Activated CD4-positive, alpha-beta T cell treated with anti-CD3 and anti-CD28 coated beads, Interleukin-2, amount 50 U/mL, for 24 hours (primary cell): ENCODE measurements at places on chromosomes 6 and 20.

- no peak for DNase-seq
Measured at GRCh38 chr20:62678553-62678952, 30.1 kb upstream of the NTSR1 start.

- no peak for DNase-seq
Measured at GRCh38 chr6:19013026-19013705, 626.0 kb downstream of the RNF144B start.

DNA sequence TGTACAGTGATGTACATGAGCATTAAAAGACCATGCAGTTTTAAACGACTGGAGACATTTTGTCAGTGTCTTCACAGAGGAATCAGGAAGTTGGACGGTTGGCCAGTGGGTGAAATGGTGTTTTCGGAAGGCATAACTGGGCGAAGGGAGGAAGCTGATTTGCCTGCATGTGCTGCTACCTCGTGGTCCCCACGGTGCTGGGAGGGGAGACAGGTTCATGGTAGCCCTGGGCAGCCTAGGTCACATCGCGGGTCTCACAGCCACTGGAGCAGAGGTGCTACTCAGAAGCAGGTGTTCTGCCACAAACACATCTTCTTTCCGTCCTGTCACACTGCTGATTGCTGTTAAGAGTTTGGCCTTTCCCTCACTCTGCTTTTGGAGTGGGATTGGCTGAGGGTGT lies 35.2 kb downstream of the HIVEP1 start:
- no peak for DNase-seq

DNA sequence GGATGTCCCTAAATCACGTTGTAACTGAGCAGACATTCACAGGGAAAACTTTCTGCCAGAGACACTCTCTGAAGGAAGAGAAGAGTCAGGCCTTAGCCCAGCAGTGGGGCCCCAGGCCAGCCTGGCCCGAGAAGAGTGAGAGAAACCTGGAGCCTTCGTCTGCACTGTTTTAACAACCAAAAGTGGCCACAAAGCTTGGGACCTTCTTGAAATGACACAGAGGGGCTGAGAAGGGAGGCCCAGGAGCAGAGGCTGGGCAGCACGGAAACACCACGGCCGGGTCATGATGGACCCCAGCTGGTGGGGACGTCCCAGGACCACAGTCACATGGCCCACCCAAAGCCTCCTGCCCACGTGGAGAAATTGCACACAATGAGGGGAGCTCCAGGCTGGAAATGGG lies 126.8 kb upstream of the THBS2 start:
- DNase-seq: no peak

DNA sequence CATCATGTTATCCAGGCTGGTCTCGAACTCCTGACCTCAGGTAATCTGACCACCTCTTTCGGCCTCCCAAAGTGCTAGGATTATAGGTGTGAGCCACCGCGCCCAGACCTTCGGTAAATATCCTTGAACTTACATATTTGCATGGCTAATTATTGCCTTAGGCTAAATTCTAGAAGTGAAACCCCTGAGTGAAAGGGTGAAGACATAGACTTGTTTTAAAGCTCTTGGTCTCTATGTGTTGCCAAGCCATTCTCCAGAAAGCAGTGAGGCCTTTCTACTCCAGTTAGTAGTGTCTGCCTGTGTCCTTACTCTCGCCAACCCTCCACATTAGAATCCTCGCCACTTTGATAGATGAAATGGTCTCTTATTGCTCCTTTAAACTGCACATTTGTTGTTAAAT lies 2.6 kb upstream of the NOTCH4 start:
- no peak for DNase-seq

DNA sequence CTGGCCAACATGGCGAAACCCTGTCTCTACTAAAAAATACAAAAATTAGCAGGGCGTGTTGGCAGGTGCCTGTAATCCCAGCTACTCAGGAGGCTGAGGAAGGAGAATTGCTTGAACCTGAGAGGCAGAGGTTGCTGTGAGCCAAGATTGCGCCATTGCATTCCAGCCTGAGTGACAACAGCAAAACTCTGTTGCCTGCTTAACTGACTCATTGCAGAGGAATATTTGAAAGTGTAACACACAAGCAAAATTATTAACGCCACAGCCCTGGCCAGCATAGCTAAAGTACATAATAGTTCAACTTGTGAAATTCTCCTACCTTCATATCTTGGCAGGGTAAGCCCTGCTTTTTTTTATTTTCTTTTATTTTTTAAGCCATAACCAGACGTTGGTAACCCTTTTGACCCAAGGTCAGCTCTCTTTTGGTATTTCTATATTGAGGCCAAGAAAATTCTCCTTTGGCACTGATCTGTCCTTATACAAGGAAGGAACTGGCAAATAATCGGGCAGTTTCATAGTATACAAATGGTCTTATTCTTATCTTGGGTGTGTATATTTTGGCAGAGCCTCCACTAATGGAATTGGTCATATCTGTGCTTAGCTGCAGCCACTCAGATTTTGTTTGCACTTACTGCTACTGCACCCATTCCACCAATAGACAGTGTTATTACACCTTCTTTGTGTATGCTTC lies 4.0 kb upstream of the ADGRF5 start:
- DNase-seq: no peak

- DNase-seq: peak; percentile 12
Measured at GRCh38 chr6:143449714-143450452, 612 bp downstream of the ADAT2 start.

DNA sequence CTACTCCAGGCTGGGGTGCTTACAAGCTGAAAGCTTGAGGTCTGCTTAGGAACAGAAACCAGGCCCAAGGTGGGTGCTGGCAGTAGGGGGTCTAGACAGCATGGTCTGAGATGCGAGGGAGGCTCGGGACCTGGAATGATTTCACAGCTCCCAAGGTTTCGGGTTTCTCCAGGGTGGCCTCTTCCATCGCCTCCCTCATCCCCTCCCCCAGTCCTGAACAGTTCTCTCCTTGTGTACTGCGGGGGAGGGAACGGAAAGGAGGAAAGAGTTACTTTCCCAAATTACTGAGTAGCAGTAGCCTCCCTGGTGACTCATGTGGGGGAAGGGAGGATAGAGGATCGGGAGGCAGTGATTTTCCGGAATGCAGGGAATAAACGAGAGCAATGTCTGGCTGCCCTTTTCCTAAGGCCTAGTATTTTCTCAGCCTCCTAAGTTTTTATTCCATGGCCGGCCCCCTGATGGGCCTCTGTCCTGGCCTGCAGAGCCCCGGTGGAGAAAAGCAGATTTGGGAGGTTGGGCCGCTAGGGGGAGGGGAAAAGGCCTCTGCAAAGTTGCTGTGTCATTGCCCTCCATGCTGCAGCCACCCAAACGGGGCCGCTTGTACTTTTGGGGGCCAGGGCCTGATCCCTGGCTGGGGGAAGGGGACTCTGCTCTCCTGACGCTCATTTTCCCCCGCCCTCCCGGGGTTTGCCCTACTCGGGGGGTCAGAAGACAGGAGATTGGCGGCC lies 1.5 kb downstream of the BRD2 start:
- no peak for DNase-seq

DNA sequence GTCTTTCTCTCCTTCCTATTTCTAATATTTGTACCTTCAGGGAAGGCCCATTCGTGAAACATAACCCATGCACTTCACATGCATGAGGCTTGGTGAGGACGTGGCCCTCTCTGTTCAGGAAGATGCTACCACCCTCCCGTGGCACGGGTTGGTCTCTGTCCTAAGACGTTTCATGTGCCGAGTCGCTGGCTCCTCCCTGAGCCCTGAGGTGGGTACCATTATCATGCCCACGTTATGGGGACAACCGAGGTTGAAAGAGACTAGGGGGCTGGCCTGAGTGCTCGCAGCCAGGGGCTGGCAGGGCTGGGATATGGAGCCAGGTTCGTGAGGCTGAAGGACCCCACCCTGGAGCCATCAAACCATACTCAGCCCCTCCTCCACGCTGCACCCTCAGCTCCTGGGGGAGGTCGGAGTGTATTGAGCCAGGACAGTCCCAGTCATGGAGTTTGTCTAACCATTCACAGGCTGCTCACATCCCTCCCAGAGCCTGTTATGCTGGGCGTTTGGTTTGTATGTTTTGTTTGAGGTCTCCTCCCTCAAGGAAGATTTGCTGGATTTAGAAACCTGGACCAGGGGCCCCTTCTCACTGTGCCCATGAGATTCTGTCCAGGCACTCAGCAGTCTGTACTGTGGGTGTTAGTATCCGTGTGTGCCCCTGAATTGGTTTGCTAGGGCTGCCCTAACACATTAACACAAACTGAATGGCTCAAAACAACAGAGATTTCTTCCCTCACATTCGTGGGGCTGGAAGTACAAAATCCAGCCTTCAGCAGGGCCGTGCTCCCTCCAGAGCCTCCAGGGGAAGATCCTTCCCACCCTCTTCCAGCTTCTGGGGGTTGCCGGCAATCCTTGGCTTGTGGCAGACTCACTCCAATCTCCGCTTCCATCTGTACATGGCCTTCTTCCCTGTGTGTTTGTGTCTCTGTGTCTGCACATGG lies 88.3 kb downstream of the ANKRD60 start:
- no peak for DNase-seq

DNA sequence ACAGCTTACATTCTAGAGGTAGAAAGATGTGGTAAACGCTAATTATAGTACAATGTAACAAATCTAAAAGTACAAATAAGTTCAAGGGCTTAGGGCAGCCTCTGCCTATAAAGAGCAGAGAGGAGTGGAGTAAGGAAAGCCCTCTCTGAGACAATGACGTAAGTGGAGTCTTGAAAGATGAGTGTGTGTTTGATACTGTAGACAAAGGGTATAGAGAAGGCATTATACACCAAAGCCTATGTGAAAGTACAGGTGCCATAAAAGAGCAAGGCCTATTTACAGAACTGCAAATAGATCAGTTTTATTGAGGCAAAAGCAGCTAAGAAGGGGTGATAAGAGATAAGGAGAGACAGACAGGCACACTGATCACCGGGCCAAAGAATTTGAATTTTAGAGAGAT lies 10.9 kb downstream of the GOPC start:
- DNase-seq: no peak

GRCh38 chr6:28791002-28791383 lies 132.8 kb downstream of the TRIM27 start:
- DNase-seq: no peak

DNA sequence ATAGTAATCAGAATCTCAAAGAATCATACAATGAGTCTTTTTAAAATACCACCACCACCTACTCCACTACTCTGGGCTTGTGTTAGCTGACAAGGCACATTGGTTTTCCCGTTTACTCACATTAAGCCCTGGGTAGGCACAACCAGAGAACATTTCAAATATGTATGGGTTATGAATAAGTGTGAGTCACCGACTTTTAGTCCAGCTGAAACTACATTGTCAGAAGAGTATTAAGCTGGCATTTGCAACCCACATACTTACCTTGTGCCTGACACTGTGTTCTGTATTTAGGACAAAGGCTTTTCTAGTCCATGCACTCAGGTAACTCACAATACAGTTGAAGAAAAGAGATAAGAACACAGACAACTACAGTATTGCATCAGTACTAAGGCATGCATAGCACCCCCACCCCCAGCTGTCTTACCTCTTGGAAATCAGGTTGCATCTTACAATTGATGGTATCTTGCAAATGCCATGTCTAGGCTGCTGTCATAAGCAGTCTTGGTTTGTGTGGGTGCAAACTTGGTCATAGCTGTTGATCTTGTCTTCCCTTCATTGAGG lies 40.3 kb upstream of the AHI1 start:
- no peak for DNase-seq

DNA sequence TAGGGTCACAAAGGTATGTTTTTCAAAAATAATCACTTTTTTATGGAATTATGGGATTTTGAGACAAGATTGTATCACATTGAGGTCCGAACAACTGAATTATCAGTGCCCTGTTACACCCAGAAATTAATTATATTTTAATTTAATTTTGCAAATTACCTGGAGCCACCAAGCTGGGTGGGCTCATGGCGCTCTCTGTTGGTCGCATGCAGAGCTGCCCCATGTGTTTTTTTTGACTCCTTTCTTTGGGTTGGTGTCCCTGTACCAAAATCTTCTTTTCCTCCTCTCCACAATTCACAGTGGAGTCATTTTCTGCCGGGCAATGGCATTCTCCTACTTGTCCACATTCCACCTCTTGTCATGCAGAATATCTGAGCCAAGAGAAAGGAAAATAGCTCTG lies 38.9 kb upstream of the FRMD1 start:
- no peak for DNase-seq

DNA sequence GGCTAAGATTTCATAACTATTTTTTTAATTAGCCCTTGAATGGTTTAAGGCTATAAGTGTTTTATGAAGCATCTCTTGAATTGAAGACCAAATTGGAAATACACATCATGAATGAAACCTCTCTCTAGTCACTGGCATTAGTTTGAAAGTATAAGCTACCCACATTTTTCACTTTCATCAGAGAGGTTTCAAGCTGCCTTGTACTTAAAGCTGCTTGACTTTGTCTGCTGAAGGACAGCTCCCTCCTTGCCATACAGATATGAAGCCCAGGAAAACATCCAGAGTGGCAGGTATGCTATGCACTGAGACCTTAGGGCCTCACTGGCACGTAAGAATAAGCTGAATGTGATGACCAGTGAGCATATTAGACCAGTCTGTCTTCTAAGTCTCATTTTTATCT lies 62.7 kb downstream of the ELOVL2 start:
- DNase-seq: no peak

DNA sequence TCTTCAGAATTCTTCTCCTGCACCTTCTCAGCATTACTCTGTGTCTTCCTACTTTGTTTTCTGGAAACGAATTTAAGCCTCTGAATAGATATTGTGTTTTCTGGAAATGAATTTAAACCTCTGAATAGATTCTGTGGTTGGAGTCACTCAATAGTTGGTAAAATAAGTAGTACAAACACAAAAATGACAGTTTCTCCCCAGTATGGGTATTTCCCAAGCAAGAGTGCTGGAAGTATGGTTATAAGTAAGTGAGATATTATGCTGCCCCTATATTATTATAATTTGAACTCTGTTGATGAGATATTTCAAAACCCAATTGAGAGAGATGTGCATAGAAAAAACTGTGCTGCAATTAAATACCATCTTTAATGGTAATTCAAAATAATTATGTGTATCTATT lies 94.9 kb downstream of the TINAG start:
- no peak for DNase-seq

GRCh38 chr6:158205169-158205944 lies 37.2 kb downstream of the GTF2H5 start:
- DNase-seq: no peak

DNA sequence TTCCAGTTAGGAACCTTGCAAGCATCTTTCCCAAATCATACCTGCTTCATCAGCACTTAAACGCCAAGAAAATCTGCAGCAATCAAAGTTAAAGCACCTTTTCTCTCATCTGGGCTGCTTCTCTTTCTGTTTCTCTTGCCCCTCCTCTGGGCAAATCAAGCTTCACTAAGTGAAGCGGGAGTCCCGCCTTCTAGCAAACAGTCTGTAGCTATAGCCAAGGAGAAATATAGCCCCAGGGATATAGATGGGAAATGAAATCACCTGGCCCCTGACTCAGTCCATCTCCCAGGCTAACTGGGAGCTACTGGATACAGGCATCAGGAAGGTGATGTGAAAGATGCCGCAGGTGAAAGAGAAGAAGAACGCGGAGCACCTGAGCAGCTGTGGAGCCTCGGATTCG lies 481.9 kb downstream of the C6orf118 start:
- no peak for DNase-seq
